ENCODE measurements at places on chromosomes 7 and 10.

DNA sequence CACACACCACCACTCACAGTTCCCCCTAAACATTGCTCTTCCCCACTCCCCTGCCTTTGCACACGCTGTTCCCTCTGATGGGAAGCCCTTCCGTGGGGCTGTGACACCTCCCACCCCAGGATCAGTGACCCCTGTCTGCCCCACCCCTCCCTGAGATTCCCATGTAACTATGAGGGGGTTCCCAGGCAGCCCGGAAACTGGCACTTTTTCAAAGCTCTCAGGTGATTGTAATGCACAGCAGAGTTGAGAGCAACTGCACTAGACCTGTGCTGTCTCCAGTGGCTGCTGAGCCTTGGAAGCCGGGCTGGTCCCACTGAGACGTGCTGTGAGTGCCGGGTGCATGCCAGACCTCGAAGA is 29.8 kb downstream of the GPRIN2 start:
- no peak for DNase-seq

DNA sequence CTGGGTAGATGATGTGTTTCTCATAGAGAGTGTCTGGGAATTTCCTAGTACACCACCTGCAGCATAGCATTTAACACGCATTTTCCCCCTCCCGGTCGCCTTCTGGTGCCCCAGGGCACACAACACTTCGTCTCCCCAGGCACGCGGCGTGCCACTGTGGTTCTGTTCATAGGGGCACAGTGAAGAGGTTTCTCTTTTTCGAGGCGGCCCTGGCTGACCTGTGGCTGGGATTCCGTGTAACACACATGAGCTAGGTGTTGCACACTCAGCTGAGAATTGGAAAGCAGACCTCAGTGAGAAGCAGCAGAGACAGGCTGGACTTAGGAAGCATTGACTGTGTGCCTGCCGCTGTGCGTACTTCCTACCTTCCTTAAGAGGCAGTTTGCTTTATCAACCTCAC is 214.3 kb upstream of the SHH start:
- no peak for DNase-seq

- no peak for DNase-seq
These were observed 20.8 kb upstream of the MKI67 start for GRCh38 chr10:128147064-128147463.

- DNase-seq: no peak
These were observed 43.1 kb upstream of the HPS1 start for GRCh38 chr10:98489561-98490481.

DNA sequence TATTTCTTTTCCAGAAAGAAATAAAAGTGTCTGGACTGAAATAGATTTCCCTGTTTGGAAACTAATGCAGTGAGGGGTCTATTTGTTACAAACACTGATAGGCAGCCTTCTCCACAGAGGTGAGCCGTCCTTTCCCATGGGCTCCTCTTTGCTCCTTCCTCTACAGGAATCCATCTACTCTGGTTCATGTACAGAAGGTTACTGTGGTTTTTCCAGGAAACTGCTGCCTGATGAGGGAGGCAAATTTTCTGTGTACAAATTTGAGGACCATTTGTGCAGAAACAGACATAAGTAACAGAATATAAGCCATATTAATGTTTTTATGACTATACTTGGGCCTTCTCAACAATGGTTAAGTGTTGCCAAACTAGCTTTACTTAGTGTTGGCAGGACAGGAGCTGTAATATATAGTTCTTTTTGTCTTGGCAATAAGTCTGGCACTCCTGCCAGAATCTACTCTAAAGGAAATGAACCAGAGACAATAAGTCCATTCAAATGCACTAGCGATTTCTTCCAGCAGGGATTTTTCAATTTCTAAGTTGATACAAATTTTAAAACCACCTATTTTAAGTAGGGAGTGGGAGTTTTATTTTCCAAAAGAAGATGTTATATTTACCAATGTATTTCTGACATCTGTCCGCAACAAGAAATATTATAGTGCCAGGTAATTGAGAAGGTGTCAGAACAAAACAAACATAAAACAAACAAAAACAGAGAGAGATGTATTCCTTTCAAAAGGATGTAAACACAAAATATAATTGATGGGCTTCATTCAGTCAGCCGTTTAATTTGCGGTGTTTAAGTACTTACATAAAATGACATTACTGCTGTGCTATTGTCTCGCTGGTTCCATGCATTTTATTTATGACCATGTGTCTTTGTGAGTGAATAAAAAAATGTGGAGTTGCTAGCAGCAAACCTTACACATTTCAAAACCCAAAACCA is 91.0 kb upstream of the NFE2L3 start:
- no peak for DNase-seq

DNA sequence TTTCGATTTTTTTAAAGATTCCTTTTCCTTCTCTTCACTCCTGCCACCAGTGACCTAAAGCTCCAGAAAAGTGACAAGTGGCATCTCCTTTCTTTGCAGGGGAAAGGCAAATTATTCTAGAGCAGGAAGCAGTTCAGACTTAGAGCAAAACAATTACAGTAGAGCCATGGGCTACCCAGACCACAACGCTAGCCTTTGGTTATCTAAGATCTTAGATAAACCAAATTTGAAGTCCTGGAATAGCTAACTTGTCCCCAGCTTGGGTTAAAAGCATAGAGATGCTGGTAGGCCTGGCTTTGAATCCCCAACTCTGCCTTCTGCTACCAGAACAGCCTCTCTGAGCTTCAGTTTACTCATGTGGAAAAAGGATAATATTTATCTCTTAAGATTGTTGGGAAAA is 38.4 kb downstream of the LGI1 start:
- DNase-seq: no peak

DNA sequence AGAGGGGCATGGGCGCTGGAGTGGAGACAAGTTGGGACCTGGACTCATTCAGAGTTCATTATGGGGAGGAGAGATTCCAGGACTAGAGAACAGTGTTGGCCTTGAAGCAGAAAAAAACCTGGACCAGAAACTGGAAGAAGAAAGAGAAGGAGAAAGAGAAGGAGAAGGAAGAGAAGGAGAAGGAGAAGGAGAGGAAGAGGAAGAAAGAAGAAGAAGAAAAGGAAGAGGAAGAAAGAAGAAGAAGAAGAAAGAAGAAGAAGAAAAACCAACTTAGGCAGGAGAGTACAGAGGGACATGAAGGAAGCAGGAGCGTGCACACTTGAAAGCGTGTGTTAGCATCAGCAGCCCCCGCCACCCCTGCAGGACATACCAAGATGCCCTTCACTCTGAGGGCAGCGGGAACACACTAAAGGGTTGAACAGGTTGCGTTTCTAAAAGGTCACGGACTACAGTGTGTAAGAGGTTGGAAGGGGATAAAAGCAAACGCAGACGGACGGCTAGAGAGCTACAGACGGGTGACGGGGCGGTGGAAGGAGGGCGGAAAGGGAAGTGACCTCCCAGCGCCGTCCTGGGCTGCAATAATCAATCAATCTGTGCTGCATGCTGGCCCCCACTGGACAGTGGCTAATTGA is 95.3 kb downstream of the SEC61G start:
- DNase-seq: no peak

GRCh38 chr7:27866256-27866655 is 126.3 kb downstream of the TAX1BP1 start:
- no peak for DNase-seq

DNA sequence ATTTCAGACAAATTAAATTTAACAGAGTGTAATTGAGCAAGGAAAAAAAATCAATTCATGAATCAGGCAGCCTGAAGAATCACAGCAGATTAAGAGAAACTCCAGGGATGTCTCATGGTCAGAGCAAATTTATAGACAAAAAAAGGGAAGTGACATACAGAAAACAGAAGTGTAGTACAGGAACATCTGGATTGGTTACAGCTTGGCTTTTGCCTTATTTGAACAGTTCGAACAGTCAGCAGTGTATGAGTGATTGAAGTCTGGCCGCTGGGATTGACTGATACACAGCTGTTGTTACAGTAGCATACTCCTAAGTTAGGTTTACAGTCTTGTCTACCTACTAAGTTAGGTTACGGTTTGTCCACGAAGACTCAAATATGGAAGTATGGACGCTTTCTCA is 255.3 kb downstream of the HPSE2 start:
- no peak for DNase-seq

DNA sequence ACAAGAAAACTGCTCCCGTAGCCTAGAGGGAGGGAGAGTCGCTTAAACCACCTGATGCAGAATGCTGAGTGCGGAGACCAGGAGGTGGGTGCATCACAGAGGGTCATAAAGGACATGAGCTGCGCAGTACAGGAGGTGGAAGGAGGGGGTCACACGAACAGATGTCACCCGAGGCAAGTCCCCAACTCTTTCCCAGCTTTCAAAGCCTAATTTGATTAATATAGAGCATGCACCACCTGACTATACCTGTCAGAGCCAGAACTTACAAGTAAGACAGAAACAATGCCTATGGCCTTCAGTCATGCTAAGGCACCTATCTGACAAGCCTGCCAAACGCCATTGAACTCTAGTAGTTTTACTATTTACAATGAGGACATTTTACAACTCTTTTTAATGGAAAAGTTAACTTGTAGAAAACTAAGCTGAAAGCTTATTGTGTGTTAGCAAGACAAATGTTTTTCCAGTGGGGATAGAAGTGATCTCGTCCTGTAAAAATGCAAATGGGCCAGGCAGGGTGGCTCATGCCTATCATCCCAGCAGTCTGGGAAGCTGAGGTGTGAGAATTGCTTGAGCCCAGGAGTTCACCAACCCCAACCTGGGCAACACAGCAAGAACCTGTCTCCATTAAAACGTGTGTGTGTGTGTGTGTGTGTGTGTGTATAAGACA is 1.1 kb upstream of the VOPP1 start:
- no peak for DNase-seq

- no peak for DNase-seq
These were observed 68.7 kb downstream of the TAX1BP1 start for GRCh38 chr7:27808626-27809025.
